Left kidney (tissue), 8 donors: ENCODE measurements at places on chromosomes 13 and 19. TPM values are rescaled to one million over a fixed set of nuclear protein-coding genes. Genes with fewer than 3 reads are reported as not detected.

ZNF44 gene
- 58.6 TPM for polyA plus RNA-seq

SHD gene
- 2.4 TPM for polyA plus RNA-seq

ATP1A3 gene
- polyA plus RNA-seq: 0.65 TPM

CDX2 gene
- polyA plus RNA-seq: not detected

KIR2DL3 gene
- polyA plus RNA-seq: not detected

ATP4A gene
- polyA plus RNA-seq: not detected

F10 gene
- 19.5 TPM for polyA plus RNA-seq

DLL3 gene
- 0.70 TPM for polyA plus RNA-seq

FGF21 gene
- polyA plus RNA-seq: not detected

KLK3 gene
- 0.68 TPM for polyA plus RNA-seq

DNA sequence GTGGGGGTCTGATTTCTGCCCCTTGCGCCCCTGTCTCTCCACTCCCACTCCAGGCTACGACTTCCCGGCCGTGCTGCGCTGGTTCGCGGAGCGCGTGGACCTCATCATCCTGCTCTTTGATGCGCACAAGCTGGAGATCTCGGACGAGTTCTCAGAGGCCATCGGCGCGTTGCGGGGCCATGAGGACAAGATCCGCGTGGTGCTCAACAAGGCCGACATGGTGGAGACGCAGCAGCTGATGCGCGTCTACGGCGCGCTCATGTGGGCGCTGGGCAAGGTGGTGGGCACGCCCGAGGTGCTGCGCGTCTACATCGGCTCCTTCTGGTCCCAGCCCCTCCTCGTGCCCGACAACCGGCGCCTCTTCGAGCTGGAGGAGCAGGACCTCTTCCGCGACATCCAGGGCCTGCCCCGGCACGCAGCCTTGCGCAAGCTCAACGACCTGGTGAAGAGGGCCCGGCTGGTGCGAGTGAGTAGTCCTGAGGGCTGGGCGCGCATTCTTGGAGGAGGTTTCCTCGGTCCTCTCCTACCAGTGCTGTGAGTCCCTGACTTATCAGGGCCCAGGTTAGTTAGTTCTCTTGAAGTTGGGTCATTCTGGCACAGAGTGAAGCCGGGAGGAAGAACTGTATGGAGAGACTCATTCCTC is 12.7 kb downstream of the EHD2 start:
- no peak for DNase-seq

DNA sequence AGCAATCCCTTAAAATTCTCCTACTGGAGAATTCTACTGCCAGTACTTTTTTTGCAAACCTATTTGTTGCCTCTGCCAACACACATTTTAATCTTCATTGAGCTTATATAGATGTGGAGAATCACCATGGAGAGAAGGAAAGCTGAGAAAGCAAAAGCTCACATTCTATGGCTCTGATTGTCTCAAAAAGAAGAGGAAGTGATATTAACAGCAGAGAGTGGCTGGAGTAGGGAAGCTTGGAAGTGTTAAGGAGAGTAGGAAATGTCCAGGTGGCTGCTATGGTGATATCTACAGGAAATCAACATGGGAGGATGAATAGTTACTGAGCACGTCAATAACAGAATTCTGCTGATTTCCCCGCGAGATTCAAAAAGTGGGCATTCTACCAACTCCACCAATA is 78.8 kb upstream of the TDRD3 start:
- no peak for DNase-seq

DNA sequence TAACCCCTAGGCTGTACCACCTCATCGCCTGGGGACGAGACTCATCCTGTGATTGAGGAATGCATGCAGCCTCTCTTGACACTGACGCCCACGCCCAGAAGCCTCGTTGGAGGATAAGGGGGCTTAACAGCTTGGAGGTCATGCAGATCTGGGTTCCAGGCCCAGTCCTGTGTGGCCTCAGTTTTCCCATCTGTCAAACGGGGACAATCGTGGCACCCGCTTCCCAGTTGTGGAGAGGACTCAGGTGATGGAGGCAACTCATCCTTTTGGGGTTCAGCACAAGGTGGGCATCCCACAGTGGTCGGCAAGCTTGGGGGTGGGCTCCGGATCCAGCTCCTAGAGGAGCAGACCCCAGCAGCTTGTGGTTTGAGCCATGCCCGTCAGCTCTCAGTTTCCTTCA is 1.4 kb upstream of the LGI4 start:
- DNase-seq: no peak

- DNase-seq: no peak
Measured at GRCh38 chr13:58461217-58461616, 829.7 kb downstream of the PCDH17 start.

GRCh38 chr13:29978211-29978610 is 127.8 kb upstream of the UBL3 start:
- DNase-seq: no peak

- no peak for DNase-seq
Measured at GRCh38 chr13:38483623-38484022, 134.0 kb downstream of the UFM1 start.

DNA sequence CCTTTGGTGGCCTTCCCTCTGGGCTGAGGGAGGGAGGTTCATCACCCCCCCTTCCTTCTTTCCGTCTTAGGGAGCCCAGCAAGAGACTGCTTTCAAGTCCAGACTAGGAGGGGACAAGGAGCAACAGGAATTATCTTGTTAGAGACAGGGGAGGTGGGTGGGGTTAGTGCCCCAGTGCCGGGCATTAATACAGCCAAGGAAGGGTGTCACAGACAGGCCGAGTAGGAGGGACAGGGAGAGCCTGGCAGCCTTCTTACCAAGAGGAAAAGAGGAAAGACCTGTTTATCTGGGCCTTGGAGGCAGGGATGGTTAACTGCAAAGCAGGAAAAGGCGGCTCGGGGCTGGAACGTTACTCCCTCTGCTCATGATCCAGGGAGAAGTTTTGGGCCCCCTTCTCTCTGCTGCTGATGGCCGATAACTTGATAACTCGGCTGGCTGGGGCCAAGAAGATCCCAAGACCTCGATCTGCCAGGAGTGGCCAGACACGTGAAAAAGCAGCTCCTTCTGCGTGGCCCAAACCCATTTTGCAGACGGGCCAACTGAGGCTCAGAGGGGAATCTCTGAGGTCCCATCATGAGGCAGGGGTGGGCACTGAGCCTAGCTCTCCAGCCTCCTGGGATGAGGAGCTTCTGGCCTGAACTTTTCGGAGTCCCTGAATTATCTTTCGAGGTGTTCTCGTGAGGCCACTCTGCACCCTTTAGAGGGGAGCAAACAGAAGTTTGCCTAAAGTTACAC is 79.3 kb downstream of the PTPRS start:
- DNase-seq: no peak

DNA sequence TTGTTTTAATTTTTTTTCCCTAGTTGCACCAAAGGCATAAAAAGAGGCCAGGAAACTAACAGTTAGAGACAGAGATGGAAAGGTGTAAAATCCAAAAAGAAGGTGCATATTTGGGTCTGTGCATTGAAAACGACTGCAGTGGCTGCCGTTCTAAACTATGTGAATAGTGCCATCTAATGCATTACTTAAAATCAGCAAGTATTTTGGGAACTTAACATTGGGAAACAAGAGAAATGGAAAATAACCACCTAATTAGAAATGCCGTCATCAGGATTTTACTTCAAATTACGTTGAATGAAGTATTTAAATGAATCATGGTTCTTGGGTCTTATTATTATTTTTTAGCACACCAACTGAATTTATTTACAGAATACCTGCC is 189.5 kb upstream of the MIR17HG start:
- no peak for DNase-seq

GRCh38 chr19:2618611-2619010 is 83.9 kb downstream of the GNG7 start:
- no peak for DNase-seq

DNA sequence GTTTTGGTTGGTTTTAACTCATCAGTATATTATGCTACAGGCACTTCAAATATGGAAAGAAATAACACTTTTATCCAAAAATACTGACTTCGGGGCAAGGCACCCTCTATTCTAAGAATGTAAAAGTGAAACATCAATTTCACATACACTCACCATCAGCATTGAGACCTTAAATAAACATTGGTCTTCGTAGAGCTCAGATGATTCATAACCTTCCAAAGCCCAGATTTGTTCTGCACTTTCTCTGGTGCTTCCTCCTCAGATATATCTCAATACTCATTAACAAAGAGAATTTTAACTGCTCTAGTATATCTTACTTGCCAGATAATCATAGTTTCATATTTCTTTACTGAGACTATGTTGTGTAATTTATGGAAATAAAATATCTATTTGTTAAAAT is 794.3 kb downstream of the LIG4 start:
- no peak for DNase-seq

GRCh38 chr19:6065685-6066374 is 44.5 kb downstream of the RFX2 start:
- no peak for DNase-seq

GRCh38 chr13:31036731-31037695 is 104.6 kb downstream of the TEX26 start:
- no peak for DNase-seq

DNA sequence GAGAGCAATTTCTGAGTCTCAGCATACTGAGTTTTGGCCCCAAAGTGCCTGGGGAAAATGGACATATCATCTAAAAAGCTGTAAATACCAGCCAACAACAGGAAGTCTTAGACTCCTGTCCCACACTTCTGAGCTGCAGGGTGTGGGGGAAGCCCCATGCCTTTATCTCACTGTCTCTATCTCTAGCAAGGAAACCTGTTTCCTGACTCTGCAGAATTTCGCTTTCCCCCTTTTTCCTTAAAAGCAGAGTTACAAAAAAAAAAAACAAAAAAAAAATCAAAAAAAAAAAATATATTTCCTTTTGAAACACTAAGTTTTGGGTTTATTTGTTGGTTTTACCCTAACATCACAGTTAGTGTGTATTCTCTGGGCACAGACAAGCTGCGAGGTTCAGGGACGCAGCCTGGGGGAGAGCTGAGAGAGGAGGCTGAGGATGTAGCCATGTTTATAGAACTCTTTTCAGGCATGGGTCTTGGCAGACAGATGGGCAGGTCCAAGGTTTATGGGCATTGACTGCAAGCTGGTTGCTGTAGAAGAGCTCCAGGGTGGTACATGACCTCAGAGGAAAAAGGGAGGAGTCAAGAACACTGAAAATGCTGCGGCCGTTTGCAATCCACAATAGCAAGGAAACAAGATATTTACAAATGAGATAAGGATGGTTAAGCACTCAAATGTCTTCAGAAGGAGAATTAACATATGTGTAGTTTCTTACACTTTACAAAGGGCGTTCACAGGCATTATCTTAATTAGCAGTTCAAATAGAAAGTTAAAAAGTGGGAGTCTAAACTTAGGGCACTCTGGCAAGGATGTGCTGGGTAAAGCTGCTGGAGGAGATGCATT is 4.9 kb downstream of the MBNL2 start:
- peak; percentile 43 for DNase-seq

- no peak for DNase-seq
Measured at GRCh38 chr13:97202761-97203160, 19.4 kb upstream of the MBNL2 start.

- no peak for DNase-seq
Measured at GRCh38 chr13:88472316-88472715, 801.1 kb downstream of the SLITRK5 start.

- no peak for DNase-seq
Measured at GRCh38 chr13:98112456-98112855, 30.4 kb upstream of the FARP1 start.

DNA sequence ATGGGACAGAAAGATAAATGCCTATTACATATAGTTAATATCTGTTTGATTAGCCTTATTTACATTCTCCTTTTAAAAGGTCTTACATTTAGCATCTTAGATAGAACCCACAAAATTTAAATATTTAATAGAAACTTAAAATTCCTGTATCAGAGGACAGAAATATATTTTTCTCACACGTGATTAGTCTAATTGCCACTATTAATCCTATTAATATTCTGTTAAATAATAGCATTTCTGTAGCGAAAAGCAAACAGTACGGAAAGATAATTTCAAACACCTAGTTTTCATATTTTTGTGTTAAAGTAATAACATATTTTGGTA is 380 bp upstream of the ZNF30 start:
- DNase-seq: no peak

GRCh38 chr13:85833921-85834320 is 34.7 kb upstream of the SLITRK6 start:
- no peak for DNase-seq

DNA sequence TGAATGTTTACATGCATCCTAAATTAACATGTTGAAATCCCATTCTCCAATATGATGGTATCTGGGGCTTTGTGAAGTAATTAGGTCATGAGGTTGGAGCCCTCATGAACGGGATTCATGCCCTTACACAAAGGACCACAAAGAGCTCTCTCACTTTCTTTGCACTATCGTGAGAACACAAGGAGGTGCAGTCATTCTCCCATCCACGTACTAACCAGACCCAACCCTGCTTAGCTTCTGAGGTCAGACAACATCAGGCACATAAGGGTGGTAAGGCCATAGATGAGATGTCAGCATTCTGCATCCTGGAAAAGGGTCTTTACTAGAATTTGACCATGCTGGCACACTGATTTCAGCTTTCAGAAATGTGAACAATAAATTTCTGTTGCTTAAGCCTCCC is 1211.9 kb upstream of the MIR17HG start:
- DNase-seq: no peak

GRCh38 chr13:112892426-112893206 is 76.4 kb upstream of the MCF2L start:
- DNase-seq: no peak

- DNase-seq: no peak
Measured at GRCh38 chr13:44784708-44785080, 204.6 kb downstream of the NUFIP1 start.

GRCh38 chr13:96629331-96629730 is 364.9 kb downstream of the OXGR1 start:
- DNase-seq: no peak

DNA sequence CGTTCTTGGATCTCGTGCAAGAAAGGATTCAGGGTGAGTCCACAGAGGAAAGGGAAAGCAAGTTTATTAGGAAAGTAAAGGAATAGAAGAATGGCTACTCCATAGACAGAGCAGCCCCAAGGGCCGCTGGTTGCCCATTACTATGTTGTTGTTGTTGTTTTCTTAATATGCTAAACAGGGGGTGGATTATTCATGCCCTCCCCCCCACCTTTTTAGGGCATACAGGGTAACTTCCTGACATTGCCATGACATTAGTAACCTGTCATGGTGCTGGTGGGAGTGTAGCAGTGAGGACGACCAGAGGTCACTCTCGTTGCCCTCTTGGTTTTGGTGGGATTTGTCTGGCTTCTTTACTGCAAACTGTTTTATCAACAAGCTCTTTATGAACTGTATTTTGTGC is 29.1 kb upstream of the PCDH9 start:
- DNase-seq: no peak

GRCh38 chr19:12676384-12676792 is 5.3 kb downstream of the DHPS start:
- DNase-seq: peak; percentile 71

DNA sequence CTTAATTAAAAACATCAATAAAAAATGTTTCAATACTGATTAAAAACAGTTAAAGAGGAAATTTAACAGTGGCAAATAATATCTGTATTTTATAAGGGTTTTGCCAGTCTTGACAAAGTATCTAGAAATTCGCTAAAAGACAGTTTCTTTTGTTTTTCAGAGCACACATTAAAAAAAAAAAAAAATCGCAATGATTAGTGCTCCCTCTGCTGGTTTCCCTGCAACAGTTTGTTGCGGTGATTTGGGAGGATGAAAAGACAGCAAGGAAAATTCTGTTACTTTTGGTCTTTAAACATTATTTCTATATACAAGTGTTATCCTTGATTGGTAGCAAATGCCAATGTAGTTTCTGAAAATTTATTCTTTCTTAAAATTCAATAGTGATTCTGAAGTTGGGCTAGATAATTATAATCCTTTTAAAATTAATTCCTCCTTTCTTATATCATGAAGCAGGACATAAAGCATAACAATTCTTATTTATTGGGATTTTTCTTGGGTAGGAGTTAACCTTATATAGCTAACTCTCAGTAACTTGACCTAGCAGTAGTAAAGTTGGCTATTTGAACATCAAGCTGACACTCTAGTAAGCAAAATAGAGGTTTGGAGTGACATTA is 23.1 kb upstream of the SPRY2 start:
- peak; percentile 54 for DNase-seq
